ENCODE measurements at places on chromosomes 6 and 20.

DNA sequence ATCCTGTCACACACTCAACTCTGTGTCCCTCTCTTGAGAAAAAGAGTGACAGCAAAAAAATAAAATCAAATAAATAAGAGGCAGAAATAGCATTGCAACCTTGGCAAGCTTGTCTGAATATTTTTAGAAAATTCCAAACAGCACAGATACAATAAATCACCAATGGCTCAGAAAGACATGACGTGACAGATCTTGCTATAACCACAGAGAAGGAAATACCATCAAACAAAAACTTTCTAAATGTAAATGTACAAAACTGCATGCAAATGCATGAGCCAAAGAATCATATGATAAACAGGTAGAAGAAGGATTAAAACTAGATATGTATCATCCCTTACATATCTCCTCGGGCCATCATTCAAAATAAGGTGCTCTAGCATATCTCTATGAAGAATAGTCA, 549.2 kb upstream of the NOX3 start:
- no peak for DNase-seq

DNA sequence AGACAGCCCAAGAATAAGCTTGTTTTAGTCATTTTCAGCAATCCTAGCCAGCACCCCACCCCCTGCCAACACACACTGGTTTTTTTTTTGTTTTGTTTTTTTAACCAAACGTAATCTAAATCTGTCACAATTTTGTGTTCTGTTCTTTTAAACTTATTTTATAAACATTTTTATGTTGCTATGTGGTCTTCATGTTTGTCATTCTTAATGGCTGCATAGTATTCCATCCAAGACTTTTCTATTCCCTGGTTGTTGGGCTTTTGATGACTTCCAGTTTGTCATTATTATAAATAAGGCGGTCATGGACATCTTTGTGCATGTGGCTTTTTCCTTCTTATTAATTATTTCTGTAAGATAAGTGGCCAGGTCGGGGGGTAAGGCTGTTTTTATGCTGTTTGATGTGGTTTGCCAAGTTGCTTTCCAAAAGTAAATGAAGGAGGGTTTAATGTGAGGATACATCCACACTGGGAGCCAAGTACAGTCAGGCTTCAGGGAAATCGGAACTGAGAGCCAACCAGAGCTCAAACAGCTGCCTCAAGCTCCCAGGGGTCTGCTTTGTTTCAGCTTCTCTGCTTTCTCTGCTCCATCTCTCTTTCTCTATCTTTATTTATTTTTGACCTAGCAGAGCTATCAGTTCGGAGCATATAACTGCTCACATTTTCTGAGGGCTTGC, 125.8 kb downstream of the VEGFA start:
- DNase-seq = no peak

GRCh38 chr20:19562426-19562825, 195.6 kb upstream of the RIN2 start:
- peak; percentile 24 for DNase-seq

DNA sequence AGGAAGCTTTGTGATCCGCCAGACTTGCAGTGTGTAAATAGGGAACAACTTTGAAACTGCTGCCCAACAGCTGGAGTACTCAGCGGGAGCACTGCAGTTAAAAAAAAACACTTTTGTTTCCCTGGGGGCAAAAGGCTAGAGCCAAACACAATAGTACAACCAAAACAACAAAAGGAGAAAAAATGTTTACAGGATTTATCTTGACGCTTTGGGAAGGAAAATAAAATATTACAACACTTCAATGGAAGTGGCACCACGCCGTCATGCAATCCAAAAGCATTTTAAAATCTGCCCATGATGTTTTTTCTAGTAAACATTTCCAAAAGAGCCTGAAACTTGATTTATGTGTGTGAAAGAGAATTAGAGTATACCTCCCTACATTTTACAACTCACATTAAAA, 26.0 kb downstream of the PTPRK start:
- no peak for DNase-seq

GRCh38 chr6:107816818-107817217, 7.3 kb downstream of the SCML4 start:
- DNase-seq = no peak

Measured in A673 (cell line).